ENCODE measurements at places on chromosomes 6 and 20. TPM values are rescaled to one million over a fixed set of nuclear protein-coding genes. Genes with fewer than 3 reads are reported as not detected.

DNA sequence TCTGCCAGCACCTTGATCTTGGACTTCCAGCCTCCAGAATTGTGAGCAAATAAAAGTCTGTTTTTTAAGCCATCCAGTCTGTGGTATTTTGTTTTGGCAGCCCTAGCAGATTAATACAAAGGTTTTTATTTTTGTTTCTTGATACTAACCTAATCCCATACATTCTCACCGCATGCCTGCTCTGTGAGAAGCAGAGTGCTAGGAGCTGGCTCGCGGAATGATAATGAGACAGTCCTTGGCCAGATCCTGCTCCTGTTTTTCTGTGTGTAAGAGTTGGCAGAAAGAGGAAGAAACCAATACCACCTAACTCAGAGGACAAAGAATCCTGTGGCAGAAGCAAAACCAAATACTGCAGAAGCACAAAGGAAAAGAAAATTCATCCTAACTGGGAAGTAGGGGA lies 82.6 kb downstream of the KIF16B start:
- no peak for DNase-seq

GRCh38 chr20:15637950-15638754 lies 935.1 kb downstream of the KIF16B start:
- peak; percentile 56 for DNase-seq

GRCh38 chr6:32298632-32299336 lies 72.9 kb downstream of the TSBP1 start:
- DNase-seq = no peak

- peak; percentile 84 for DNase-seq
Observed at GRCh38 chr20:31517373-31517772, 3.1 kb downstream of the HM13 start.

- DNase-seq = peak; percentile 58
Observed at GRCh38 chr6:7813704-7814103, 87.8 kb downstream of the BMP6 start.

Gene NANP
- total RNA-seq = 7.0 TPM

Gene RAET1L
- not detected for total RNA-seq

Data from H9 (cell line).